ENCODE measurements at places on chromosomes 3 and 15.

- no peak for DNase-seq
Observed at GRCh38 chr3:45803252-45803935, 7.1 kb upstream of the SLC6A20 start.

GRCh38 chr3:159804726-159805410 lies 183.8 kb upstream of the IL12A start:
- peak; percentile 55 for DNase-seq

DNA sequence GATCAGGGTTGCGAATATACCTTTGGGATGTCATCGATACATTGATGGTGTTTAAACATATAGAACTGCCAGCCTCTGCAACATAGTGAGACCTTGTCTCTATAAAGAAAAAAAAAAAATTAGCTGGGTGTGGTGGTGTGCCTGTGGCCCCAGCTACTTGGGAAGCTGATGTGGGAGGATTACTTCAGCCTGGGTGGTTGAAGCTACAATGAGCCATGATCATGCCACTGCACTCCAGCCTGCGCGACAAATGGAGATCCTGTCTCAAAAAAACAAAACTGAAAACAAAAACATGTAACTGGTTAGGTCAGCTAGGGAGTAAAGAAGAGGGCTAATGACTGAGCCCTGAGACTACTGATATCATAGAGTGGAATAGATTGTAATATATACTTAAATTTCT lies 30.7 kb upstream of the MGA start:
- DNase-seq, result no peak

DNA sequence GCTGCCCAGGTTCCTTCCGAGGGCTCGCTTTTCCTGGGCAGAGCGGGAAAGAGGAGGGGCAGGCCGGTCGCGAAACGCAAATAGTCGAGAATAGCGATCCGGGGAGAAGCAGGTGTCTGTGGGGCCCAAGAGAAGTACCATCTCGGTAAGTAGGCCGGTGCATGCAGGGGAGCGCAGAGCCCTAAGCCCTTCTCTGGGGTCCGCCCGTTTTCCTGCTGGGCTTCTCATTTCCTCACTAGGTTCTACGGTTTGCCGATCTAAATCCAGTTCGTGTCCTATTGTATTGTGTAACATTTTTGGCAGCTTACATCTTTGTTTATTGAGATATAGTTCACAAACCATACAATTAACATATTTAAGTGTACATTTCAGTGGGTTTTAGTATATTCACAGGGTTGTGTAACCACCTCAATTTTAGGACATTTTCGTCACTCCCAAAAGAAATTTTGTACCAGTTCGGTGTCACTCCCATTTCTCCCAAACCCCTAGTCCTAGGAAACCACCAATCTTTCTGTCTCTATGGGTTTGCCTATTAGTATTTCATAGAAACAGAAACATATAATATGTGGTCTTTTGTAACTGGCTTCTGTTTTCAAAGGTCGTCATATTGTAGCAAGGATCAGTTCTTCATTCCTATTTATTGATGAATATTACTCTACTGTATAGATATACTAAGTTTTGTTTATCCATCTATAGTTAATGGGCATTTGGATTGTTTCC lies 6.8 kb upstream of the TRIM69 start:
- DNase-seq, result peak; percentile 52

GRCh38 chr15:70557521-70558258 lies 205.7 kb downstream of the UACA start:
- DNase-seq, result no peak

GRCh38 chr3:29679944-29680343 lies 399.1 kb downstream of the RBMS3 start:
- DNase-seq, result no peak

DNA sequence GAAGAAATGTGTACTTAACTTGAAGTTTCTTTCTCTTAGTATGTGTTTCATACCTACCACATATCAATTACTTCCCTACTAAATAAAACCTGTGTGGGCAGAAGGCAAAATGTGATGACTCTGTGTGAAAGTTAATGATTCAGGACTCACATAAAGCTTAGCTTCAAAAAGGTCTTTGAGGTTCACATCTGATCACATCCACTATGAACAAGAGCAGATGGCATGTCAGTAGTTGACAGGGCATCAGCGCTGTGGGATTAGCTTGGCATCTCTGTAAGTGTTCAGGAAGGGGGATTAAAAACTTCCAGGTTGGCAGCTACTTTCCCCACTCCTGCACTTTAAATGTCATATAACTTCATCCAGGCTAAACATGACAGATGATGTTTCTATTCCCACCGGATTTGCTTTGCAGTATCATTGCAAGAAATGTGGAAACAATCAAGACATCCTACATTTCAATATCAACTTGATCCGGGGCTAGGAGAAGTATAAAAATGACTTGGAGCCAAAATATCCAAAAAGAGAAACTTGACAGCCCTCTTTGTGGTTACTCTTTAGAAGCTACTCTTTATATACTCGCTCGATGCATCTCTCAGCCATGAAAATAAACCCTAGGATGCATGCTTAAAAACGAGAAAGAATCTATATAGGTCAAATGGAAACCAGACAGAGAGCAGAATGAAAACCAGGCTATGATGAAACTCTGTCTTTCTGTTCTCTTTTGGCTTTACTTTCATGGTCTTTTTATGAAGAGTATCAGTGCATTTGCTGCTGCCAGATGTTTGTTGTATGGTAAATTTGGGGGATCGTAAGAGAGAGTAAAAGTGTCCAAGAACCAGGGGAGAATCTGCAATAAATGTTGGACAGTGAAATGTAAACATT lies 273.1 kb upstream of the ALCAM start:
- DNase-seq, result no peak

- no peak for DNase-seq
Observed at GRCh38 chr3:5731100-5731499, 543.6 kb downstream of the EDEM1 start.

- no peak for DNase-seq
Observed at GRCh38 chr15:58611731-58612676, 137.5 kb downstream of the ADAM10 start.

DNA sequence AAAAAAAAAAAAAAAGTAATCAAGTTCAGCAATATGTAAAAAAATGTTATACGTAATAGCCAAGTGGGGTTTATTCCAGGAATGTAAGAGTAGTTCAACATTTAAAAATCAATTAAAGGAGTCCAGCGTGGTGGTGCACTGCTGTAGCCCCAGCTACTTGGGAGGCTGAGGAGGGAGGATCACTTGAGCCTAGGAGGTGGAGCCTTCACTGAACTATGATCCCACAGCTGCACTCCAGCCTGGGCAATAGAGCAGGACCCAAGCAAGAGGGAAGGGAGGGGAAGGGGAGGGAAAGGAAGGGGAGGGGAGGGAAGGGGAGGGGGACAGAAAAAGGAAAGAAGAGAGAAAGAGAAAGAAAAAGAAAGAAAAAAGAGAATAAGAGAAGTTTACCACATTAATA lies 10.7 kb upstream of the TOPBP1 start:
- DNase-seq, result no peak

GRCh38 chr15:36106640-36107335 lies 472.6 kb upstream of the CDIN1 start:
- DNase-seq, result no peak

GRCh38 chr3:134094491-134094890 lies 64.8 kb upstream of the SLCO2A1 start:
- no peak for DNase-seq
